ENCODE measurements at places on chromosomes 12 and 14.

GRCh38 chr14:72741826-72742117, 152.1 kb downstream of the DPF3 start:
- DNase-seq, result no peak

DNA sequence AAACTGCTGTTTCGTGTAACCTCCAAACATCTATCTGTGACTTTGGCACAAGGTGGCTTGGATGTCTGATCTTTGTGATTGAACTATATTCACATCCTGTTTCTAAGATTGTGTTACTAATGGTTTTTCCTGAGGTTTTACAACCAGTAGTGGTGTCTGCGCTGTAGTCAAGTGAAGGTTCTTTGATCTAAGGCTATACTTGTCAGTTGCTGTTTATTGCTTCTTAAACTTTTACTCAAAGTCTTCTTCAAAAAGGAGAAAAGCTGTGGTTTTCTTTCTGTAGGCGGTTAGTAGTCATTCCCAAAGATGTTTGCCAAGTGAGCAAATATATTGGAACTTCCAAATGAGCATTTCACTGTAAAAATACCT, 12.3 kb upstream of the CALM1 start:
- DNase-seq, result no peak

GRCh38 chr14:104732355-104732804, 8.4 kb downstream of the ADSS1 start:
- no peak for DNase-seq

DNA sequence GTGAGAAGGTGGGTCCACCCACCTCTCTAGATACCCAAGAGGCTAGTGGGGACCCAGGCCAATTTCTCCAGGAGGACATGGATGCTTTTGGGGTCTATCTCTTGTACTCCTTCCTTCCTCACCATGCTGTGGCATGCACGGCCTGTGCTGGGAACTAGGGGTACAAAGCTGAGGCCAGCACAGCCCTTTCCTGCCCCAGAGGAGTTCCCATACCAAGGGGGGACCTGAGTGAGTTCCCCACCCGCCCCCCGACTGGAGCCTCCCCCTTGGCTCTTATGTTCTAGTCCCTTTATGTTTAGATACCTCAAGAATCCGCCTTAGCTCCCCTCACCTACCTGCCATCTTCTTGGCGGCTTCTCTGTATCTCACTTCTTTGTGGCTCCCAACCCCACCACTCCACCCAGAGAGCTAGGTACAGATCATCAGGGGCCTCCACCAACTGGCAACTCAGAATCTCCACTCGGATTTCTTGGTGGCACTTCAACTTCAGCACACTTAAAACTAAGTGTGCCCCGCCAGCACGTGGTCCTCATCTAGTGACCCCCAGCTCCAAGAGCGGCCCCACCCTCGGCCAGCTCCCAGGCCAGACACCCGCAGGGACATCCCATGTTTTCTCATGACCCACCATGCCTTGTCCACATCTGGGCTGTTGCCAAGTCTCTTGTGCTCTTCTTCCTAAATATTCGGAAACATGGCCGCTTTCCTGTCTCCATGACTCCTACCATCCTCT, 115.2 kb upstream of the RTL1 start:
- no peak for DNase-seq

DNA sequence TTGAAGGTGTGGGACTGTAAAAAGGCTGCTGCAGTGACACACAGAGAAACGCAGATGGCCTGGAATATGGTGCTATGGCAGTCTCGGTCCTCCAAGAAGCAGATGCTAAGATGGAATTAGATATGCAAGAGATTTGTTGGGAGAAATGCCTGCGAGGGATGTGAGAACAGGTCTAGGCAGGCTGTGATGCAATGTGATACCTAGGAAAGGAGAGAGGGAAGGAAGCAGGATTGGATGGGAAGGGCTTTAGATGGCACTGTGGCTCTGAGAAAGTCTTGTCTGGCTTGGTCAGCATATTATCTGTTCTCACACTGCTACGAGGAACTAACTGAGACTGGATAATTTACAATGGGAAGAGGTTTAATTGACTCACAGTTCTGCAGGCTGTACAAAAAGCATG, 374.4 kb downstream of the BCAT1 start:
- no peak for DNase-seq

DNA sequence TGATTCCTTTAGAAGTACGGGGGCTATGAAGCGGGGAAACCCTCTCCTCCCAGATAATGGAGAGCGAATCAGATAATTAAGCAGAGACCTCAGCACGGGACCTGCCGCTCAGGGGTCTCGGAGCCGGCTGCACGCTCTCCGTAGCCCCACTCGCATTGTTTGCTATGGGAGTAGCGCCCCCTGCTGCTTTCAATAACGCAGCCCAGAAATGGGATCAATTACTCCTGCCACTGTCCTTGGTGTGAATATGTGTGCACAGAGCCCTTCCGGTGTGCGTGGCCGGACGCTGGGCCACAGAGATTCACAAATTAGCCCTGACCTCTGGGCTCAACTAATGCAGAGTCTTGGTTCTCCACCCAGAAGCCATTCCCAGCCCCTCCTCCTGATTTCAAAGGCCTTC, 76.4 kb upstream of the TMEM132C start:
- no peak for DNase-seq

DNA sequence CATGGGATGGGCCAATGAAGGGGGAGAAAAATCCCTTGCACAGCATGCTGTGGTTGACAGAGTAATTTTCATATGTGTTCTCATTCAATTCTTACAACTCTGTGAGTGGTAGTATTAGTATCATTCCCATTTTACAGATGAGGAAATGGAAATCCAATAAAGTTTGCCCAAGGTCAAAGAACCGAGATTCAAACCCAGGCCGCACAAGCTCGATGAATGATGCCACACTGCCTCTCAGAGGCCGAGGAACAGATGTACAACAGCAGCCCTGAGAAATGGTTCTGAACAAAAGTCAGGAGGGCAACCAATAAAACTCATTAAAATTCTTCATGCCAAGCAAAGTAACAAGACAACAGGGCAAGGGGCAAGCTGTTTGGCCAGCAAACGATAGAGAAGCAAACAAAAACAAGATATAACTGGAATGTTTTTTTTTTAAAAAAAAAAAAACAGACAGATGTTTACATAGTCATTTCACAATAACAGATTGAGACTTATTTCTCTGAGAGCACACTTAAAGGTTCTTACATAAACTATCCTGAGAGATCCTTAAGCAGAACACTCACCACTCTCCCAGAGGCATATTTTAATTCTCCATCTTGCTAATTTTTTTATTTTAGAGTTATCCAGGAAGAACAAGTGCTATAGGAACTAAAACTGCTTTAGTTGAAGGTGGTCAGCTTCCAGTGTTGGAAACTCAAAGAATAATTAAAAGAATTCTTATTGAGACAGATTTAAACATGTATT, 85.8 kb downstream of the EXOC5 start:
- no peak for DNase-seq

GRCh38 chr14:50353126-50353525, 41.0 kb downstream of the DMAC2L start:
- DNase-seq, result no peak

DNA sequence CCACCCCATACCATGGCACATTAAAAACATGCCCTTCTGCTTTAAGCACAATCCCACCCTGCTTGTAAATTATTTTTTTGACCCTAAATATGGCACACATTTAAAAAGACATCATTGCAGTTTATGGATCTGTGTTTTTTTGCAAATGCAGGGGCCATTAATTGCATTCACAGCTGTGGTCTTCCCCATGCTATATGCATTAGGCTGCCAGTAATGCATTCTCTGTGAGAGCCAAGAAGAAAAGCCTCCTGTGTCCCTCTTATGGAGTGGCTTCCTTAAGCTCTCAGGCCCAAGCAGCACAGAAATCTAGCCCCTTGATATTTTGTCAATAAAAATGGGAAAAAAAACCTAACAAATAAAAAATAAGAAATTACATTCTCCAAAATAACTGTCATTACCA, 20.4 kb upstream of the COCH start:
- DNase-seq, result no peak

GRCh38 chr12:60148831-60149230, 553.0 kb downstream of the SLC16A7 start:
- no peak for DNase-seq

DNA sequence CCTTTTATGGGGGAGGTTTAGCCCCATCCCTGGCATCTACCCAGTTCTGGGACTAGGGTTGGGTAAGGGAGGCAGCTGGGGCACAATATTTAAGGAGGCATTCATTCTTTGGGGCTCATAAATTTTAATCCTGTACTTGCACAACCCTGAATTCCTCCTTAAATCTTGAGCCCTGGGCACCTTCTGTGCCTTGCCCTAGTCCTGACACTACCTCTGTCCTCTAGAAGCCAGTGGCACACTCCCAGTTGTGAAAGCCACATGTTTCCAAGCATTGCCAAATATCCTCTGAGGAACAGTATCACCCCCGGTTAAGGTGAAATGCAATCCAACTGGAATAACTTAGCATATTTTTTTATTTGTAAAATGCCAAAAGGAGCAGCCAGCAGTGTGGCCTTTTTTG, 36.6 kb downstream of the SLC16A7 start:
- DNase-seq, result no peak

GRCh38 chr12:22677781-22678574, 53.0 kb downstream of the ETNK1 start:
- no peak for DNase-seq

- DNase-seq, result no peak
These were observed 440 bp upstream of the ISM2 start for GRCh38 chr14:77498984-77499527.

- DNase-seq, result no peak
These were observed 72.1 kb downstream of the FOXN3 start for GRCh38 chr14:89344920-89345254.

DNA sequence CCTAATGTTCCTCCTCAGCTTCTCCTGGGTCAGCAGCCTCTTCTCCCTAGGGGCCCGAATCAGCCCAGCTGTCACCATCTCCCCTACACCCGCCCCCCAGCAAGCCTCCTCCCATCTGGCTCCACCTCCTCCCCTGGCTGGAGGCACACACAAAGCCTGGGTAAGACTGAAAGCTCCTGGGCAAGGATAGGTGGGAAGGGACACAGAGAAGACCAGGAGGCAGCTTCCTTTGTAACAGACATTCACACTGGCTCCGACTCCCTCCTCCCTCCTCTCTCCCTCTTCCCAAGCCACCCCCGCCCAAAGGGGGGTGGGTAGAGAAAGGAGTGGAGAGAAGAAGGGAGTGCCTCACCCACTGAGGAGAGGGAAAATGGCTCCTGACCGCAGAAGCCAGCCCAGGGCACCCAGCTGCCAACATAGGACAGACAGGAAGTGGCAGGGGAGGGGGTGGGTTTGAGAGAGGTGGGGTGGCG, 4.0 kb downstream of the CHD4 start:
- no peak for DNase-seq

GRCh38 chr12:77366616-77367015, 301.2 kb upstream of the E2F7 start:
- DNase-seq, result no peak

- no peak for DNase-seq
These were observed 406.1 kb downstream of the SEC23A start for GRCh38 chr14:38696925-38697324.

- DNase-seq, result no peak
These were observed 16.1 kb upstream of the GRIP1 start for GRCh38 chr12:66694666-66695613.

DNA sequence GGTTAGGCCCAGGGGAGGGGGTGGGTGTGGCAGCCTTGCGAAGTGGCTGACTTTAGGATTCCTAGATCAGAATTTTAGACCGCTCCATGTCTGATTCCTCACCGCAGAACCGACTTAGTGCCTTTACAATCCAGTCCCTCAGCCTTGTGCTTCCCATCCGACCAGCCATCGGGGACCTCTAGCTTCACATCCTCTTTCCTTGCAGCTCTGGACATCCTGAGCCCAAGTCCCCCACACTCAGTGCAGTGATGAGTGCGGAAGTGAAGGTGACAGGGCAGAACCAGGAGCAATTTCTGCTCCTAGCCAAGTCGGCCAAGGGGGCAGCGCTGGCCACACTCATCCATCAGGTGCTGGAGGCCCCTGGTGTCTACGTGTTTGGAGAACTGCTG, 557 bp downstream of the COPS7A start:
- no peak for DNase-seq

- DNase-seq, result no peak
These were observed 3.6 kb upstream of the MORN3 start for GRCh38 chr12:121673013-121673511.

GRCh38 chr14:21107283-21107800, 6.5 kb downstream of the TMEM253 start:
- no peak for DNase-seq

- no peak for DNase-seq
These were observed 678 bp downstream of the INF2 start for GRCh38 chr14:104689881-104690711.

- DNase-seq, result no peak
These were observed 41.6 kb upstream of the TRHDE start for GRCh38 chr12:72230589-72230988.

GRCh38 chr14:86646125-86646524, 1116.2 kb downstream of the FLRT2 start:
- DNase-seq, result no peak

- DNase-seq, result no peak
These were observed 263.3 kb downstream of the RASSF9 start for GRCh38 chr12:85572956-85573355.

DNA sequence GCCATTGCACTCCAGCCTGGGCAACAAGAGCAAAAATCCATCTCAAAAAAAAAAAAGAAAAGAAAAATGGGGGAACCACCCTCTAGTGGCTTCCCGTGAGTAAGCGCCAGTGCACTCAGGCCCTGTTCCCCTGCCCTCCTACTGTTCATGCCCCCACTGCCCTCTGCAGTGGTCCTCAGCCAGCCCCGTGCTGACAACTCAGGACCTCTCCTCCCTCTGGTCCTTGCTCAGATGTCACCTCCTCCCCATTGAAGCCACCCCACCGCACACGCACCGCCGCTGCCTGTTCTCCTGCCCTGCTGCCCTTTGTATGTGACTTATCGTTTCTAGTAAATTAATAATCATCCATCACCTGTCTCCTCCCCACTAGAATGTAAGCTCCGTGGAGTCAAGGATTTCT, 58.8 kb upstream of the DYNC1H1 start:
- no peak for DNase-seq

DNA sequence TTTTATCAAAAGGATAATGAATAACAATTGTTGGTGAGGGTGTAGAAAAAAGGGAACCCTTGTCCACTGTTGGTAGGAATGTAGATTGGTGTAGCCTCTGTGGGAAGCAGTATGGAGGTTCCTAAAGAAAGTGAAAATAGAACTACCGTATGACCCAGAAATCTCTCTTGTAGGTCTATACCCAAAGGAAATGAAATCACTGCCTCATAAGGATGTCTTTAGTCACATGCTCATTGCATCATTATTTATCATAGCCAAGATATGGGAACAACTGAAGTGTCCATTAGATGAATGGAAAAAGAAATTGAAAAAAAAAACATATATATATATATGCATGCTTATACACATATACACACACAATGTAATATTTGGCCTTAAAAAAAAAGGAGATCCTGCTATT, 158.8 kb upstream of the NPAS3 start:
- DNase-seq, result no peak

GRCh38 chr12:92729773-92730305, 27.1 kb downstream of the PLEKHG7 start:
- DNase-seq, result no peak

GRCh38 chr14:55638665-55639064, 58.7 kb downstream of the KTN1 start:
- DNase-seq, result no peak

Measured in T1000 (cell line).